ENCODE measurements at places on chromosomes 13 and 19.

GRCh38 chr19:12880551-12881171, 588 bp downstream of the DNASE2 start:
- no peak for DNase-seq

DNA sequence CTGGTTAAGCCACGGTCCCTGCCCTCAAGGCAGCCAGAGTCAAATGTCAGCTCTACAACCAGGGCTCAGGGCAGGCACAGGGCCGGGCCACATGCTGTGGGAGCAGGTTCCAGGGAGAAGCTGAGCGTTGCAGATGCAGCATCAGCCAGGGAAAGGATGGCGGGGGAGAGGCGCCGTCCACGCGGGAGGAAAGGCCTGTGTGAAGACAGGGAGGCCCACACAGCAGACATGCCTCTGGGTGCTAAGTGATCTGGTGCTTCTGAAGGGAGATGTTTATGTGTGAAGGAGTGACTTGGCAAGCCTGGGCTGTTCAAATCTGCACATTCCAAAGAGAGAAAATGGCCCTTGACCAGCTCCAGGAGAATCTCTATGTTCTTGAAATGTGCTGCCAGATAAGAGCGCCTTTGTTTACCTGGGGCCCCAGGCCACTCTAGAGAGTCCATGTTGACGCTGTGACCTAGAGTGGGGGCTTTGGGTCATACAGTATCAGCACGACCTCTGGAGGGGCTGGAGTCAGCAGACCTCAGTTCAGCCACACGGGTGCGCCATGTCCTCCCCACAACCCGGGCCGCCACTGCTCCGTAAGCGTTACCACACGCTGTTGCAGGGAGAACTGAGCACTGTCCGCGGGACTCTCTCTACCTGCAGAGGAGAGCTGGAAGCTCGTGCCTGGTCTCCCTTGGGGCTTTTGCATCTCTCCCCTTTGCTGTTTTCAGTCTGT, 15.9 kb upstream of the ATF5 start:
- no peak for DNase-seq

- no peak for DNase-seq
Measured at GRCh38 chr13:111372651-111373425, 52.4 kb downstream of the TEX29 start.

GRCh38 chr13:78636495-78636894, 22.5 kb downstream of the OBI1 start:
- DNase-seq = no peak

DNA sequence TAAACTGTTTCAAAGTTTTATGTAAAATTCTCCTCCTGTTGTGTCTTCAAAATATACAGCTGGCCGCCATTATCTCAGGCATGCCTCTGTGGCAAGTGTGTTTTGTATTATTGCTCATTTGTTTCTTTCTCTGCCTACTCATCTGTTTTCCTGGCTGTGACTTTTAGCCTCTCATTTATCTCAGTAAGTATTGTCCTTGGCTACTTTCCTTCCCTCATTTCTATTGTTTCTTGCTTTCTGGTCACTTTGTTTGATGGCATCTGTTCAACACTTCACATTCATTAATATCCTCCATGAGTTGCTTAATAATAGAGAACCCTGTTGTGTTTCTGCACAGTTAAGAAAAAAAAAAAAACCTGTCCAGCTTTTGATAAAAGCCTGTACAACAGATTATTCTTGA, 869.4 kb downstream of the PCDH17 start:
- DNase-seq = no peak

DNA sequence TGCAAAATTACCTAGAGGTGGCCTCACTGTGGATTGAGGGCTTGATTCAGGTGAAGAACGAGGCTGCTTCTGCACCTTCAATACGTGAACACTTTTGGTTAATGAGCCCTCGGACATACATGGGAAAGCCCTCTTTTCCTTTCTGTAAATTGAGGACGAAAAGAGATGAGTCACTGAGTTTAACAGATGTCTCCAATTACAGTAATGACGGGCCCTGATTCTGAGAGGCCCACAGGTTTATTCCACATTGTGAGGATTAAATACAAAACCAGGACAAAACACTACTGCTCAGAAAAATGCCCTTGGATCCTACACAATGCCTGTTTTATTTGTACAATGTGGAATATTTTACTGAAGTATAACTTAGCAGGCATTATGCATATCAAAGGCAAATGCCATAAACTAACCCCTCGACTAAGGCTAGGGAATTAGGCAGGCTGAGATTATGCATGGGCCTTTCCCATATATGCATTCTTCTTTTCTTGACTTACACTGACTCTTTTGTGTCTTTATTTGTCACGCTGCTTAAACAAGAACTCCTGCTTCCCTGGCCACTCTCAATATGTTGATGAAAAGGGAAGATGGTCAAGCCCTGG, 819.9 kb downstream of the OLFM4 start:
- no peak for DNase-seq

- no peak for DNase-seq
Measured at GRCh38 chr13:31930490-31930889, 101.1 kb upstream of the FRY start.

- DNase-seq = no peak
Measured at GRCh38 chr13:111178402-111178801, 63.3 kb downstream of the ARHGEF7 start.
